ENCODE measurements at places on chromosomes 5 and 9.

DNA sequence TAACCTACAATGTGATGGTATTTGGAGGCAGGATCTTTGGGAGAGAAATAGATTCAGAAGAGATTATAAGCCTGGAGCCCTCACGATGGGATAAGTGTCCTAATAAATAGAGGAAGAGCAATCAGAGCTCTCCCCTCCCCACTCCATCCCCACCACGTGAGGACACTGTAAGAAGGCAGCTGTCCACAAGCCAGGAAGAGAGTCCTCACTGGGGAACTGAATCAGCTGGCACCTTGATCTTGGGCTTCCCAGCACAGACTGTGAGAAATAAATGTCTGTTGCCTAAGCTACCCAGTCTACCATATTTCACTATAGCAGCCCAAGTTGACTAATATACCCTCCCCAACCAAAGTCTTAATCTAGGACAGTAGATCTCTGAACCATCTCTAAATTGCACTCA is 118.1 kb downstream of the SUSD1 start:
- no peak for DNase-seq

DNA sequence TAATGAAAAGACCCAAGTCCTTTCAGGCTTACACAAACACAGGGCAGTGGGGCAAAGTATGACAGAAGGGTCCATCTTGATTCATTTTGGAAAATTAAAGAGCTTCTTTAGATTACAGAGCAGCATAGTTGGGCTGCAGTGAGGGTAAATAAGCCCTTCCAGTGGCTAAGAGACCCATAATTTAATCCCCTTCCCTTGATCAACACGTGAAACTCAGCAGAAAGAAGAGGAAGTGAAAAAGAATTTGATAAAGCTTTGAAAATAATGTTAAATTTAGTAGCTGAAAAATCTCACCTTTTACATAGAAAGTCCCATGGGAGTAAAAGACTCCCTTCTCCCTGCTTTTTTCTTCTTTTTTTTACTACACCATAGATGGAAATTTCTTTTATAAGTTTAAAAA is 87.6 kb downstream of the FREM1 start:
- DNase-seq: no peak

- no peak for DNase-seq
Measured at GRCh38 chr9:131671133-131671520, 68.7 kb downstream of the RAPGEF1 start.

DNA sequence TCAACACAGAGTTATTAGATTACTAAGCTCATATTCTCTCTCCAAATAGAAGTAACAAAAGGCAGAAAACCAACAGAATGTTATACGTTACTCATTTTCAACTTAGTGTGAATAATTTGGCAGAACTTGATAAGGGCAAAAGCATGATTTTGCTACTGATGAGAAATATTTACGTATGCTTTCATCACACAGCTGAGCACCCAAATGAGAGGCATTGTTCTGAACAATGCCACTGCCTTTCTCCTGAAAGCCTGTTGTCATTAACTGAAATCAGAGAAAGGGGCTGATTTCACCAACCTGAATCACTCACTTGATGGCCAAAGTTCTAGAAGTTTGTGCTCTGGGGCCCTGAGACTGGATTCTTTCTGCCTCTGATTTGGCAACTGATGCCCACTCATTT is 367.5 kb upstream of the PTGER4 start:
- peak; percentile 29 for DNase-seq

GRCh38 chr5:83072966-83073365 is 4.2 kb downstream of the TMEM167A start:
- DNase-seq: no peak

GRCh38 chr9:94908011-94908563 is 181.6 kb downstream of the AOPEP start:
- no peak for DNase-seq

DNA sequence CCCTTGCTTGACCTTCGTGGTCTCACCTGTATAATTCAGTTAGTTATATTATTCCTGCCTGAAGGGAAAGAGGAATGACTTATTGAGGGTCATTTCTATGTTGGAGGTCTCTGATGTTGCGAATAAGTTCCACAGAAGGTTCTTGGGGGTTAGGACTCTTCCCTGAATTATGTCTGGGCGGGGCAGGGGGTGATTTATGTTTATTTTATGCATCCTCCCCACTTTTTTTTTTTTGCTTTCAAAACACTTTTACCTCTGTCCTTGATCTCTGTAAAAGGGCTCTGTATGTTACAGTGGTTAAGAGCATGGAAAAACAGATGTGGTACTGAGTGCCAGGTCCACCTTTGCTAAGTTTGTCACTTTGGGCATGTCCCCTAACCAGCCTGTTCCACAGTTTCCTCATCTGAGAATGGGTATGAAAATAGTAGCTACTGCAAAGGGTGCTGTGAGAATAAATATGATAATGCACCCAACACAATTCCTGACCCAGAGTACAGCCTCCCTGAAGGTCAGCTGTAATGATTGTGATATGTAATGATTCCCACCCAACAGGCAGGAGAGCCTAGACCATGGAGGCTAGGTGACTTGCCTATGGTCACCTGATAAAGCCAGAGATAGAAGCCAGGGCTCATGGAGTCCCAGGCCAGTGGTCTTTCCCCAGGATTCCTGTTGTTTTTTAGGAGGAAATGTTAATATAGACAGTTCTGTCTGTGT is 54.8 kb downstream of the SLC22A5 start:
- DNase-seq: no peak

DNA sequence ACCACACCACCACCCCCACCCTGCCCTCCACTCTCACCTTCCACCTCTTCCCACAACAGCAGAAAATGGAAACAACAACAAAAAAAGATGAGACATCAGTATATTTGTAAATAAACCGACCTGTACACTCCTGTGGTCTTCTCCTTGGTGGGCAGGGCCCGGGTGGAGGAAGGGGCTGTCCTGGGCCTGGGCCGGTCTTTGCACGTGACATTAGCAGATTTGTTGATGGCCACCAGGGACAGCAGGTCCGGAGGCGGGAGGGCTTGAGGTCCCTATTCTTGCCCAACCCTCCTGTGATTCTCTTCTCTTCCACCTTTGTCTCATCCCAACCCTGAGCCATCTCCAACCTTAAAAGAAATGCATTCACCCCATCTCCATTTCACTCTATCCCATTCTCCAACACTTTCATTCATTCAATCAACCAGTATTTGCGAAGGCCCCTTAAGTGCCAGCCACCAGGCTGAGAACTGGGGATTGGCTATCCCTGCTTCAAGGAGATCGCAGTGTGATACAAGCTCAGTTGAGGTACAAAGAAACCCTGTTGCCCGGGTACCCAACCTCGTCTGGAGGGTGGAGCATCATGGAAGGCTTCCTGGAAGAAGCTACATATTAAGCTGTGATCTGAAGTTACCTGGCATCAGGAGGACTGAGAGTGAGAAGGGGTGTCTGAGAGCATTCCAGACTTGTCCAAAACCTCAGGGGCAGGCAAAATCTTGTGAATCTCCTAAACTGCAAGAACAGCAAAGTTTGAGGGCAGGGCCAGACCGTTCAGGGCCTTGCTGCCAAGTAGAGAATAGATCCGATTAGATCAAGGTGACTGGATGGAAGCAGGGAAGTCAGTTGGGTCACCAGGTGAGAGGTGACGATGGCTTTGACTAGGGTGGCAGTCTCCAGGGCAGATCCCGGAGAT is 87.4 kb downstream of the LMX1B start:
- no peak for DNase-seq

- DNase-seq: no peak
Measured at GRCh38 chr9:8508671-8509290, 709.2 kb upstream of the DMAC1 start.

- DNase-seq: no peak
Measured at GRCh38 chr5:135140446-135141204, 106.6 kb upstream of the PITX1 start.

DNA sequence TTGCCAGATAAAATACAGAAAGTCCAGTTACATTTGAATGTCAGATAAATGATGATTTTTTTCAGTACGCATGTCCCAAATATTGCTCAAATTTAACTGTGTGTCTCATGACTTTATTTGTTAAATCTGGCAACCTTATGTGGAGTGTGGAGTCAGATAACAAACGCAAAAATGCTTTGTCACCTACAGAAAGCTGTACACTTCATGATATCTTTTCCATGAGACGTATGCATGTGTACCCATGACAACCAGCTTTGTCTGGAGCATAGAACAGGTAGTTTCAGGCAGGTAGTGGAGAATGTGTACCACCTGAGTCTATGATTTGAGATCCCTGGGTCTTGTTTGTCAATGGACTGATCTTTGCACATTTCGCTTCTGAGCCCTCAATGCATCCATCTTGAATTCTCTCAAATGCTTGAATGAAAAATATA is 105.5 kb upstream of the CPEB4 start:
- DNase-seq: no peak

DNA sequence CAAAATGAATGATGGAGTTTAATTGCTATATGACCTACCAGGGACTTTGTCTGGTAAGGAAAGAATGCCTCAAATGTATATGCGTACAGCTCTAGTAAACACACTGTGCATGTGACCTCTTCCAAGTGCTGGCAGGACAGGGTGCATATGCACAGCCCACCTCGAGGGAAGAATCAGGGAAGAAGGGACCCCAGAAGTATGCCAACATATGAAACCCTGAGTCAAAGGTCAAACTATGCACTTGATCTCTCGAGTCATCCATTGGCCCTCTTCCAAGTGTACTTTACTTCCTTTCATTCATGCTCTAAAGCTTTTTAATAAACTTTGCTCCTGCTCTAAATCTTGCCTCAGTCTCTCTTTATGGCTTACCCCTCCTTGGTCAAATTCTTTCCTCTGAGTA is 804.6 kb upstream of the COX7C start:
- no peak for DNase-seq

DNA sequence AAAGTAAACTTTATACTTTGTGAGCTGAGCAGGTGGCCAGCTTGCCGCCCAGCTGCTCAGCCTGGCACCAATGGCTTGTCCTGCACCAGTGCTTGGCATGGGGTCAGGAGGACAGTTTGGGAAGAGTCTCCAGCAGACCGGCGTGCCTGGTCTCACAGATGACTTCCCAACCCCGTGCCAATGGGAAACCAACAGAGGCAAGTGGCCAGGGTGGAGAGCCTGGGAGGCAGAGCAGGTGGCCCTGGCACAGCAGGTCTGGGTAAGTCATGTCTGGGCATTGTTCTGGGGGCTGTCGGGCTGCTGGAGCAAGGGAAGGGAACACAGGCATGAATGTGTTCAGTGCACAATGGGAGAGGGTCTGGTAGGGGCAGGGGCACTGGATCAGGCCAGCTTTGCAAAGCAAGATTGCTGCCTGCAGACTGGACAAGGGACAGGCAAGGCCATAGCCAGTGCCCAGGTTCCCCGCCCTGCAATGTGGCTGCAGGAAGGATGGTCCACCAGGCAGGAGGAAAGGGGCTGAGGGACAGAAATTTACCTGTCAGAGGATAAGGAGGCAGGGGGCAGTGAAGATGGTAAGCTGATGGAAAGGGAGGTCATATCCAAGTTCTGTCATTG is 76.2 kb upstream of the ALDH1B1 start:
- no peak for DNase-seq

DNA sequence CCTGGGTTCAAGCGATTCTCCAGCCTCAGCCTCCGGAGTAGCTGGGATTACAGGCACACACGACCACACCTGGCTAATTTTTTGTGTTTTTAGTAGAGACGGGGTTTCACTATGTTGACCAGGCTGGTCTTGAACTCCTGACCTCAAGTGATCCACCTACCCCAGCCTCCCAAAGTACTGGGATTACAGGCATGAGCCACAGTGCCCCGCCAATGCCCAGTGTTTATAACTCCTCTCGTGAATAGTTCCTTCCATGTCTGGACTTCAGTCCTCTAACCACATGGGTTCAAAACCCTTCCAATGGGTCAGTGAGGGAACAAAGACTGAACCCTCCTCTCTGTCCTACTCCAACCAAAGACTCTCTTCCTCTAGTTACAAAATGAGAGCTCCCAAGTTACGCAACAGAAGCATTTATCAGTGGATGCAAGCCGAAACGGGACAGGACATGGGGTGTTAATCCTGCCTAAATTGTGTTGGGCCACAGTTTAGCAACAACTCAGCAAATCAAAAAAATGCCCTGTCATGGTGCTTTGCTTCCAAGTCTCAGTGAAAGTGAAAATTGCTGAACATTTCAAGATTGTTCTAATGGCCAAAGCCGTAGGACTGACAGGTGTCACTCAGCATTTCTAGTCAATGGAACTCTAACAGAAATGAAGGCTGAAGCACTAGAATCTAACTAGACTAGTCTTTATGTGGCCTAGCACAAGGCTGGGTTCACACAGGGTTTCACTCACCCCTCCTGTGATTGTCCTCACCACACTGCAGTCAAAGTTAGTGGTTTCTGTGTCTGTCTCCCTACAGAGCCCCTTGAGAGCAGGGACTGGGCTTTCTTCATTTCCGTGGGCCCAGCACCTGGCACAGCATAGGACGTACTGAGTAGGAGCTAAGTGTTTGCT is 3.2 kb upstream of the TMEM245 start:
- DNase-seq: no peak

DNA sequence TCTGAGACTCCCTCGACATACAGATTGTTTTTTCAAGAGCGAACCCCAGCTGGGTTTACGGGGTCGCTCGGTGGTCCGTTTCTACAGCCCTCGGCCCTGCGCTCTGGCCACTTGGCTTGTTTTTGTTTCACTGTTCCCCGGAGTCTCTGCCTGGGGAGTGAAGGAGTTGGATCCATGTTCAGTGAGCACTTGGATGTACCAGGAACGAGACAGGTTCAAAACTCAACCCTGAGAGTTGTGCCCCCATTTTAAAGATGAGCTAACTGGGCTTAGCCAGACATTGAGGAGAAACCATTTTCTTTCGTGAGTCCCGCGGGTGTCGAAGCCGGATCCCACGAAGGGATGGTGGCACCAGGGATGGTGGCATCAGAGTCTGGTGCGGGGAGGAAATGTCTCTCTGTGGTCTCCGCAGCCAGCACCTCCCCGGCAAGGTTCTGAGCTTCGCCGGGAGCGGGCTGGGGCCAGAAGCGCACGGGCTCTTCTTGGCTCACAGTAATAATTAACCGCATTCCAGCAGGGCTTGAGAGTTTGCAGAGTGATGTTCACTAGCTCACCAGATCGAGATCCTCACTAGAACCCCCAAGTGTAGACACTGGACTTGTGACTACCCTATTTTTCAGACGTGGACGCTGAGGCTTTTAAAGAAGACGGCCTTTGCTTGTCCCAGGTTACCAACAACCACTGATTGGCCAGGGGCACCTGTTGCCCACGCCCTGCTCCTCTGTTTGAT is 1.0 kb downstream of the MSX2 start:
- DNase-seq: no peak

Measured in activated CD4-positive, alpha-beta T cell treated with anti-CD3 and anti-CD28 coated beads, Interleukin-10, Interleukin-2, amounts not matched to agents 100 ng/mL and 50 ng/mL, durations not matched to agents 16 hours and 8 hours (primary cell).